Cerebellar nuclear complex (tissue), 1 donor: ENCODE measurements at places on chromosomes 1 and 21.

DNA sequence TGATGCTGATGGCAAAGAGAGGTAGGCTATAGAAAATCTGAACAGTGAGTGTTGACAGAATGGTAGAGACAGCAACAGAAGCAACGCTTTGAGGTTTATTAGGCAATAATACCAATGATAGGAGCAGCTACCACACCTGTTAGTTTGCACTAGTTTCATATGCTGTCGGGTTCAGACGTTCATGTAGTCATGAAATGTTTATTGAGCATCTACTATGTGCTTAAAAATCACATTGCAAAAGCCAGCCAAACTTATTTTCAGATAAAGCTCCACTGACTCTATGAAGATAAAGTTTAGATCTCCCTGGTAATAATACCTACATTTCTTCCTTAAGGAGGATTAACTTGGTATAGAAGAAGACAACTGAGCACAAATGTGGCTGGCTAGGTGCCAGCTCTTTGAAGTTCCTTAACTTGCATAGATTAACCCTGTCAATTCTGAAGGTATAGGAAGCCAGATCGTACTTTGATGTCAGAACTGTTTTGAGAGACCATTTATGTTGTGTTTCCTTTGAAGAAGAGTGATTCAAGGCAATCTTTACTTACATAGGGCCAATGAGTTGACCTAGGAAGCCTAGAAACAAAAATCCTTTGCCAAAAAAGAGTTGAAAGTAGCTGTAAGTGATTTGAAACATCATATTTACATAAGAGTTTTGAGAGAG lies 71.5 kb downstream of the DISP1 start:
- DNase-seq: no peak

- no peak for DNase-seq
Measured at GRCh38 chr1:43990271-43991199, 864 bp upstream of the CCDC24 start.

- DNase-seq: no peak
Measured at GRCh38 chr1:77639056-77639455, 43.4 kb downstream of the ZZZ3 start.

DNA sequence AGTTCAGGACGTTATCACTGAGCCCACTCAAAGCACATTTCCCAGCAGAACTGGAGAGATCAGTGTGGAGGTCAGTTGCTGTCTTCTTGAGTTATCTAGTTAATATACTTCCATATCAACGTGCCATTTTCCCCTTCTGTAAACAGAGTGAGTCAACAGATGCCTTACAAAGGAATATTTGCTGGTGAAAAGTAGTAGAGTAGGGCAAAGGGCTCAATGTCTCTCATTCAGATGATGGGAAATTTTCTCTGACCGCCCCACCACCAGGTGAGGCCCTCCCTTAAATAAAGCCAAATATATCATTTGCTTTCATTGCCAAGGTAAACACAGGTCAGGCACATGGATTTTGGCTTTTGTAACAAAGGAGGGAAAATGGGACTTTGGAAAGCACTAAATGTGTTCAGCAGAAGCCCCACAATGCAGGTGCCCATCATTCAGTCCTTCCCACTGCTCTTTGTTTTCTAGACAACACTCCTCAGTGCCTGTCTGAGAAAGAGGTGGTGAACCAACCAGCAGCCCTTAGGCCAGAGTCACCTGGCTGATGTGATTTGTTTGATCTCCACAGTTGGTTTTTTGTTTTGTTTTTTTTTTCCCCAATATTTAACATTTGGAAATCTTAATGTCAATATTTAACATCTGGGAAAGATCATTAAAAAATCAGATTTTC lies 40.5 kb upstream of the SAMD13 start:
- no peak for DNase-seq

DNA sequence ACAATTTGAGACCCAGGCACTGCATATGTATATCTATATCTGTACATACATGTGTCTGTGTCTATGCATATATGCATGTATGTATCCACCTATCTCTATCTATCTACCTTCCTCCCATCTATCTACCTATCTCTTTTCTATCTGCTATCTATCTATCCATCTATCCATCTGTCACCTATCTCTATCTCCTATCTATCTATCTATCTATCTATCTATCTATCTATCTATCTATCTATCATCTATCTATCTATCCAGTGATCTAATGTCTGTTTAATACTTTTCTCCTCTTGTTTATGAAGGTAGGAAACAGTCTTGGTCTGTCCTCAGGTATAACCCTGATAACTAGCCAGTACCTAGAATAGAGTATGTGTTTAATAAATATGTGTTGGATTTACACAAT lies 25.9 kb downstream of the TNNT2 start:
- DNase-seq: no peak

- DNase-seq: no peak
Measured at GRCh38 chr1:70656361-70656760, 245.3 kb downstream of the CTH start.

- DNase-seq: no peak
Measured at GRCh38 chr1:165365341-165365740, 8.8 kb upstream of the LMX1A start.

DNA sequence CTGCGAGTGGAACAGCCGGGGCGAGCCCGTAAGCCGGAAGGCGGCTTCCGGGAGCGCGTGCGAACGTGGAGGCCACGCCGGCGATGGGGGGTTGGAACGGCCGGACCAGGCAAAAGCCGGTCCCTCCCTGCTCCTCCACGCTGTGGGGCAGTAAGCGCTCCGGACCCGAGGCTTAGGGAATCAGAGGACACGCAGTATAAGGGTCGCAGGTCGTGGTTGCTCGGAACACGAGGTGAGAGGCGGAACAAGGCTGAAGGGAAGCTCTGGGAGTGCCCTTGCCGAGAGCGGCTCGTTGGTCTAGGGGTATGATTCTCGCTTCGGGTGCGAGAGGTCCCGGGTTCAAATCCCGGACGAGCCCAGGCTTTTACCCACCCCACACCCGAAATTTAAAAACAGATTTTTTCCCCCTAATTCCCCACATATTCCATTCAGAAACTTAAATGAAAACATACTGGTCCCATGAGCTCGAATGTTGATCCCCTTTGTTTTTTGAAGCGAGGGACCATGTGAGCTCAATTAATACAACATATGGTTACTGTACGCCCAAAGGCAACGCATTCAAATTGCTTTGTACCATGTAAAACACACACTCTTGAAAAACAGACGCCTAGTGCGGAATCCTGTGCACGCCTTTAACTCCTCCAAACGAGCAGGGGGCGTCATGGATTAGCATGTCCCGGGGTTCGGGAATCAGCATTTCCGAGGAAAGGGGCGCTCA lies 7.2 kb upstream of the MPZL1 start:
- DNase-seq: peak; percentile 58

- DNase-seq: no peak
Measured at GRCh38 chr1:147502760-147503159, 38.5 kb upstream of the BCL9 start.
